Natural killer cell treated with Interleukin-12 subunit alpha and Interleukin-12 subunit beta and Interleukin-15 and Interleukin-18, amount 100 ng/mL, for 72 hours (primary cell): ENCODE measurements at places on chromosomes 12 and 14.

DNA sequence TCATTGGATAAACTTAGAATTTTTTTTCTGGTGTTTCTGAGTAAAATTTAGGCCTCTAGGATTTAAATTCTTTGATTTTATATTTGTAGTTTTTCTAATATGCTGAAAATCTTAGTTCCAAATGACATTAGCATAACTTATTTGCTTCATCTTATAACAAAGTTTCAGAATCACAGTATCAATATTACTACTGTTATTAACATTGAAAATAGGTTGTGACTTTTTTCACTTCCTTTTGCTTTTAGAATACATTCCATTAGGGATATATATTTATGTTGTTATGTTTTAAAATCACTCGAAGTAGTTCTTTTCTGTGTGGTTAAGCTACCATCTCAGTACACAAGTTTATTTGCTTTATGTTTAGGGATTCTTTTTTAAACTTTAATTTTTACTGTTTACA, 12.8 kb downstream of the RAB3IP start:
- H3K27me3 ChIP-seq = no peaks in the 10 kb centered on the region
- H3K4me3 ChIP-seq = no peak overlapping the region
- H3K4me1 ChIP-seq = no peaks in the 10 kb centered on the region
- H3K36me3 ChIP-seq = peaks cover 4% of the 10 kb centered on the region
- no peak overlapping the region for H3K27ac ChIP-seq
- DNase-seq = no peak

- H3K27me3 ChIP-seq = no peaks in the 10 kb centered on the region
- peaks cover 18% of the 10 kb centered on the region for H3K36me3 ChIP-seq
- no peak for DNase-seq
- H3K4me3 ChIP-seq = no peak overlapping the region
- H3K4me1 ChIP-seq = peaks cover 7% of the 10 kb centered on the region
Measured at GRCh38 chr14:50501642-50502041, 30.7 kb downstream of the MAP4K5 start.

DNA sequence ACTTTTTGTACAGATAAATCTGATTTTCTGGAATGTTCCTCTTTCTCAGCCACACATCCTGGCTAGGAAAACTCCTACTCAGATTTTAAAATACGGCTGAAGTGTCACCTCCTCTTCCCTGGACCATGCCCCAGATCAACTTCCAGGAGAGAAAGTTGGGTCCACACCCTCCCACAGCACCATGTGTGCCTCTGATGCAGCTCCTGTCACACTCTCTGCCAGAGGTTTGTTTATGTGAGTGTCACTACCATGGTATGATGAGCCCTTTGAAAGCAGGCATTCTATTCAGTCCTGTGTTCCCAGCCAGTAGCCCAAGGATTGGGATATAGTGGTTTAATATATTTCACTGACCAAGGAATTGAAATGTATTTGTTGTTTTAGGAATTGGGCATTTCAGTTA, 287.2 kb upstream of the ATP2B1 start:
- H3K27ac ChIP-seq = no peak overlapping the region
- no peak for DNase-seq
- H3K36me3 ChIP-seq = no peaks in the 10 kb centered on the region
- no peaks in the 10 kb centered on the region for H3K27me3 ChIP-seq

DNA sequence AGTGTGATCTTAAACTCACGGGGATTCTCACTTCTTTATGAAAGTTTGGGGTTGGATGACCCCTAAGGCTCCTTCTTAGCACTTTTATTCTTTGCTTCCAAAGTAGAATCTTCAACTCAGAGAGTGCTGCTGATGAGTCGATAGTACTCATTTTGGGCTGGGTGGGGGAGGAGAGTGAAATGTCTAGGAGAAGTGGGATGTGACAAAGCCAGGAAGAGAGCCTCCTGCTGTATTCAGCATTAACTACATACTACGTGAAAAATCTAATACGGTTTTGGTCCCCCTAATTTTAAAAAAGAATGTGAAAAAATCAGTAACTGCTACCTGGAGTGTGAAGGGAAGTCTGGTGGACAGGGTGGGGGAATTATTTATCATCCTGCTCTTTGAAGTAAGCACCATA, 148.3 kb downstream of the SAMD4A start:
- no peaks in the 10 kb centered on the region for H3K4me1 ChIP-seq
- H3K27me3 ChIP-seq = peaks cover 56% of the 10 kb centered on the region
- no peaks in the 10 kb centered on the region for H3K36me3 ChIP-seq
- no peak overlapping the region for H3K27ac ChIP-seq
- H3K4me3 ChIP-seq = no peak overlapping the region

DNA sequence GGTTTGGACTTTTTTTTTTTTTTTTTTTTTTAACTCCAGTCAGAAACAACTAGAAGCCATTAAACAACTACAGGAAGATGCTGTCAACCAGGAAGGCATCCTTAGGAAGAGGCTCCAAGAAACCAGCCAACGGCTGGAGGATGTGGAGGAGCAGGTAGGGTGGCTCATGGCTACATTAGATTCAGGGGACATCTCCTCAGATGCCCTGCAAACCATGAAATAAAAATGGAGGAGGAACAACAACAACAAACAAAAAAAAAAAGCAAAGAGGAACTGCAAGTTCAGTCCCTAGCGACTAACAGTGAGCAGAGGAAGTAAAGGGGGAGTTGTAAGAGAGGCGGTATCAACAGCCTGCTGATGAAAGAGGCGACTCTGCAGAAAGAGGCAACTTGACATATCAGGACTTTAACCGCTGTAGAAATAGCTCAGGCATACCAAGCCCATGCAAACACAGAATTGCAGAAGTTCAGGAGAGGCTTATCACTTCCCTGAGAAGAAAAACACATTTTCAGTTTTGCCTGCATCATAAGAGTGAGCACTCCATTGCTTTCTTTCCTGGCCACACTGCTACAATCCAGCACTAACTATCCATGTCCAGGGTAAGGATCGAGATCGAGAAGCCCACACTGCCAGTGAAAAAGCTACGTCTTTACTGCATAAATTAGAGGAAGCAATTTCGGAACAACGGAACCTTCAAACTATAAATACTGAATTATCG, 103.5 kb upstream of the BCAT1 start:
- no peaks in the 10 kb centered on the region for H3K27me3 ChIP-seq
- peak; percentile 69 for DNase-seq
- H3K27ac ChIP-seq = peak overlapping the region; percentile 90
- peak overlapping the region; percentile 92 for H3K4me3 ChIP-seq

DNA sequence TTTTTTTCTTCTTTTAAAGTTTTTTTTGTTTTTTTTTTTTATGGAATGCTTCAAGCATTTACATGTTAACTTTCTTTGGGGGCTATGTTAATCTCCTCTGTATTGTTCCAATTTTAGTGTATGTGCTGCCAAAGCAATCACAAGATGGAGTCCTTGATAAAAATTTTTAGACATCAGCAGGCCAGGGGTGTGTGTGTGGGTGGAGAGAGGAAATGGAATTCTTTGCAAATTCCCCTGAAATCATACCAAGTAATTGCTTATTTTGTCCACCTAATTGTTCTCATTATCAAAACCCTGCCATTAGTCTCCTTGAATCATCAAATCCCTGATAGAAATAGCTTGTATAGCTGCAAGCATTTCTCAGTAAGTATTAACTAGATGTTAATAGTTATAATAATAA, 21.7 kb downstream of the RNF212B start:
- H3K27me3 ChIP-seq = peaks cover 14% of the 10 kb centered on the region
- H3K36me3 ChIP-seq = no peaks in the 10 kb centered on the region
- DNase-seq = no peak
- no peak overlapping the region for H3K4me3 ChIP-seq

- H3K4me3 ChIP-seq = no peak overlapping the region
- H3K36me3 ChIP-seq = no peaks in the 10 kb centered on the region
- no peaks in the 10 kb centered on the region for H3K27me3 ChIP-seq
- H3K4me1 ChIP-seq = no peaks in the 10 kb centered on the region
Measured at GRCh38 chr12:84676787-84677186, 235.8 kb downstream of the SLC6A15 start.

GRCh38 chr12:57461276-57461916, 1.8 kb downstream of the GLI1 start:
- peaks cover 49% of the 10 kb centered on the region for H3K4me1 ChIP-seq
- peak; percentile 59 for DNase-seq
- H3K4me3 ChIP-seq = peak overlapping the region; percentile 82
- no peaks in the 10 kb centered on the region for H3K27me3 ChIP-seq

DNA sequence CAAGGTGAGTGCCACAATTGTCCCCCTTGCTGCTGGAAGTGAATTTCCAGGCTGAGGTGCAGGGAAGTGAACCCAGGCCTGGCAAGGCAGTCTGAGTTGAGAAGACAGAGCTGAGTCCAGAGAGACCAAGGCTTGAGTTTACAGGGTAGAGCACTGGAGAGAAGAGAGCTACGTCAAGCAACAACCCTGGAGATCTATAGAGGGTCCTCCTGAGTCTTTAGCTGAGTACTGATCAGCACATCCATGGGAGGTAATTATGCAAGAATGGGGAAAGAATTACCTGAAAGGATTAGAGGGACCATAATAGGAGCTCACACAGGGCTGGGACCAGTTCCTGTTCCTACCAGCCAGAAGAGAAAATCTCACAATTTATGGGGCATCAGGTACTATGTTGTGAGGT, 190.7 kb downstream of the NEDD1 start:
- no peaks in the 10 kb centered on the region for H3K27me3 ChIP-seq
- no peak overlapping the region for H3K4me3 ChIP-seq
- H3K4me1 ChIP-seq = no peaks in the 10 kb centered on the region
- DNase-seq = no peak
- H3K36me3 ChIP-seq = no peaks in the 10 kb centered on the region

GRCh38 chr14:63203618-63204406, 431 bp upstream of the RHOJ start:
- H3K36me3 ChIP-seq = no peaks in the 10 kb centered on the region
- H3K27ac ChIP-seq = no peak overlapping the region
- H3K27me3 ChIP-seq = peaks cover 21% of the 10 kb centered on the region
- no peak overlapping the region for H3K4me3 ChIP-seq
- no peaks in the 10 kb centered on the region for H3K4me1 ChIP-seq

DNA sequence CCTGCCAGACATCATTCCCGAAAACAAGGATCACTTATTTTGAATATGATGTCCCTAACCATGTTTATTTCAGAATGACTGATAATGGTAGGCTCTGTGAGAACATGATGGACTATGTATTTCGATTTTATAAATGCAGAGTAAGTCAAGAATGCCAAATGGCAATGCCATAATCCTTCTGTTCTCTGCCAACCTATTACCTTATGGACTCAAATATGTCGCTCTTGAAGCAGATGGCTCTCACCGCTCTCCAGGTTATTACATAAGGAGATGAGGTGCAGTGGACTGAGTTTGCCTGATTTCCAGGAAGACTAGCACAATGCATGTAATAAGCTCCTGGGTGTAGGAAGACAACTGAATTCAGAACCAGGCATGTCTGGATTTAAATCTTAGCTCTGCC, 227.2 kb downstream of the BTG1 start:
- peaks cover 6% of the 10 kb centered on the region for H3K4me1 ChIP-seq
- DNase-seq = no peak
- H3K4me3 ChIP-seq = no peak overlapping the region
- no peak overlapping the region for H3K27ac ChIP-seq

GRCh38 chr12:53212931-53213330, 5.9 kb upstream of the ITGB7 start:
- no peaks in the 10 kb centered on the region for H3K36me3 ChIP-seq
- H3K27me3 ChIP-seq = no peaks in the 10 kb centered on the region
- no peak for DNase-seq
- H3K4me3 ChIP-seq = no peak overlapping the region
- H3K4me1 ChIP-seq = peaks cover 74% of the 10 kb centered on the region
- no peak overlapping the region for H3K27ac ChIP-seq

- H3K4me3 ChIP-seq = no peak overlapping the region
- no peak overlapping the region for H3K27ac ChIP-seq
- H3K27me3 ChIP-seq = peaks cover 24% of the 10 kb centered on the region
- H3K36me3 ChIP-seq = no peaks in the 10 kb centered on the region
Measured at GRCh38 chr12:119486599-119487154, 106.9 kb upstream of the TMEM233 start.

GRCh38 chr12:18323159-18323558, 61.8 kb downstream of the PIK3C2G start:
- no peak for DNase-seq
- H3K27me3 ChIP-seq = no peaks in the 10 kb centered on the region
- H3K4me3 ChIP-seq = no peak overlapping the region

DNA sequence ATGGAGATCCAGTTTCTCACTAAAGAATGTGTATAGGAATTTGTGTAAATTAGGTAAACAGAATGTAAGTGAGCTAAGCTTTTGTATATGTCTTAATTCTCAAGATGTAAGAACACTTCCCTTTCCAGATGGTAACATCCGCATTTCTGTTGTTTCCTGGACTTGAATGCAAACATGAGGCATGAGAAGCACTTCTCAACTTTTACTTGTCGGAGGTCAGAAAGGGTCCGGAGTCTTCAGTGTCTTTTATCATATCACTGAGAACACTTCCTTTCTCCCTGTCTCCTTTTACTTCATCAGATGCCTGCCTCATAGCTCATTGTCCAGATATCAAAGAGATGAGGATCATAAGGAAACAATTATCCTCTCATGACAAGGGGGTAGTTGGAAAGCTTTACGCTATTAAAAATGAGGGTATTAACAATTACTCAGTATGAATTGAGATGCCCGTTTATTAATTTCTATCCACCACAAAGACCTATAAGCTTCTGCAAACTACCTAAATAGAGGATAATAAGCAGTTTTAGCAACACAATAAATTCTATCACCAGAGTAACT, 214.1 kb upstream of the FLRT2 start:
- H3K36me3 ChIP-seq = no peaks in the 10 kb centered on the region
- no peak overlapping the region for H3K27ac ChIP-seq
- H3K4me1 ChIP-seq = peaks cover 8% of the 10 kb centered on the region
- no peak overlapping the region for H3K4me3 ChIP-seq
- DNase-seq = no peak
- H3K27me3 ChIP-seq = no peaks in the 10 kb centered on the region

DNA sequence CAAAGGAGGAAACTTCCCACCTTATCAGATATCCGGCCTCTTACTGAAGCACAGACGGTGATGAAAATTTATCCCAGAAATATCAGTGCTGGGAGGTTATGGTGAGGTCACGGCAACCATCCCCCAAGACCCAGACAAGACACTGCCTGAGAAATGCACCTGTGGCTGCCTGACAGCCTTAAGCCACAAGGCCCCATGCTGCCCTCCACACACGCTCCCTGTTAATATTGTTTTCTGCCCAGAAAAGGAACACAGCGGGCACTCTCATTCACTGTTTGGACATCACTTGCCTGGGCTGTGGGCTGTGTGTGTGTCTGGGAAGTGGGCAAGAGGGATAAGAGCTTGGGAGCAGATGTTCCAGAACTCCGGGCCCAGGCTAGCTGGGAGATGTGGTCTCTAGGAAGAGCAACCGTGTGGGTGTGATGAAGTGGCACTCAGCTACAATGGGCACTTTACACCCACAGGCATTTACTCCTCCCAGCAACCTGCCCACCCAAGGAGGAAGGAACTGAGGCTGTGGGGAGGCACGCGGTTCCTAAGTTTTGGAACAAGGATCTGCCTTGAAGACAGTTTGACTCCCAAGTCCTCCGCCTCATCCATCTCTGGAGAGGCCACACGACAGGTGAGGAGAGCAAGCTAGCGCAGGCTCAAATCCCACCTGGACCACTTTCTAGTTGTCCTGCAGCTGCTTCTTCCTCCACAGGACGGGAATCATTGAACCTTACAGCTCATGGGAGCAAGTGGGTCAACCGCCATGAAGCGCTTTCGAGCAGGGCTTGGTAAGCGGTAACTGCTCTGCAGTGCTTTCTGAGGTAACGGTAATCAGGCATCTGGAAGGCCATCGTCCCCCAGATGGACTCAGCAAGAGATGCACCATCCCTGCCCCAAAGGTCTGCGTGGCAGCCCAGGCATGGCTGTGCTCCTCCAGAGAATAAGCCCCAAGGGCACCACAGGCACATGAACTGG, 91.4 kb downstream of the CHGA start:
- peaks cover 35% of the 10 kb centered on the region for H3K4me1 ChIP-seq
- DNase-seq = no peak
- H3K36me3 ChIP-seq = no peaks in the 10 kb centered on the region
- no peaks in the 10 kb centered on the region for H3K27me3 ChIP-seq

- H3K27me3 ChIP-seq = peaks cover 25% of the 10 kb centered on the region
Measured at GRCh38 chr12:29066011-29066588, 83.0 kb upstream of the FAR2 start.
